ENCODE measurements at places on chromosomes 4 and X.

- no peak for DNase-seq
Measured at GRCh38 chr4:89511776-89512175, 204.2 kb upstream of the GPRIN3 start.

DNA sequence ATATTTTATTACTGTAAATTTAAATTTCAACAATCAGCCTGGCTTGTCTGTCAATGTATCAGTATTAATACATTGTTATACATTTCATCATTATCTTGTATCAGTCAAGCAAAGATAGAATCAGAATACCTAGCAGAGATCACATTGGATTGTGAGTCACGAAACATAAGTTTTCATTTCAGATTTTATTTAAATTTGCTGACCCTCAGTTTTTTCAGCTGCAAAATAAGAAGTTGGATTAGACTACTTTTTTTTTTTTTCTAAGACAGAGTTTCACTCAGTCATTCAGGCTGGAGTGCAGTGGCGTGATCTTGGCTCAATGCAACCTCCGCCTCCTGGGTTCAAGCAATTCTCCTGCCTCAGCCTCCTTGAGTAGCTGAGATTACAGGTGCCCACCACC is 33.4 kb upstream of the NKX3-2 start:
- no peak for DNase-seq

DNA sequence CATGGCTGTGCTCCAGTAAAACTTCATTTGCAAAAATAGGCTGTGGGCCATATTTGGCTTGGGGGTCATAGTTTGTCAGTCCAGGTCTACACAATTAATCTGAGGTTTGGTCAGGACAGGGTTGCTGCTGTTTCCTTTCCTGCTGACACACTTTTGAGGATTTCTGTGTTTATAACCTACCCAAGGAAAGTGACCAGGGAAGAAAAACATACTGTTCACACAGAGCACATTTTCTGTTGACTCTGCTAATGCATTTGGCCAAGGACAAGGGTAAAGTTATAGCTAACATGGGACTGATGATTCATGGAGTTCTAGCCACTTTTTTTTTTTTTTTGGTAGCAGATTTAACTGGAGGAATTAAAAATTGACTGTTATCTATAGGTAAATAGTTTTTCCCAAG is 43.9 kb upstream of the GEMIN8 start:
- DNase-seq, result no peak

GRCh38 chrX:44906542-44906941 is 33.6 kb downstream of the KDM6A start:
- no peak for DNase-seq

DNA sequence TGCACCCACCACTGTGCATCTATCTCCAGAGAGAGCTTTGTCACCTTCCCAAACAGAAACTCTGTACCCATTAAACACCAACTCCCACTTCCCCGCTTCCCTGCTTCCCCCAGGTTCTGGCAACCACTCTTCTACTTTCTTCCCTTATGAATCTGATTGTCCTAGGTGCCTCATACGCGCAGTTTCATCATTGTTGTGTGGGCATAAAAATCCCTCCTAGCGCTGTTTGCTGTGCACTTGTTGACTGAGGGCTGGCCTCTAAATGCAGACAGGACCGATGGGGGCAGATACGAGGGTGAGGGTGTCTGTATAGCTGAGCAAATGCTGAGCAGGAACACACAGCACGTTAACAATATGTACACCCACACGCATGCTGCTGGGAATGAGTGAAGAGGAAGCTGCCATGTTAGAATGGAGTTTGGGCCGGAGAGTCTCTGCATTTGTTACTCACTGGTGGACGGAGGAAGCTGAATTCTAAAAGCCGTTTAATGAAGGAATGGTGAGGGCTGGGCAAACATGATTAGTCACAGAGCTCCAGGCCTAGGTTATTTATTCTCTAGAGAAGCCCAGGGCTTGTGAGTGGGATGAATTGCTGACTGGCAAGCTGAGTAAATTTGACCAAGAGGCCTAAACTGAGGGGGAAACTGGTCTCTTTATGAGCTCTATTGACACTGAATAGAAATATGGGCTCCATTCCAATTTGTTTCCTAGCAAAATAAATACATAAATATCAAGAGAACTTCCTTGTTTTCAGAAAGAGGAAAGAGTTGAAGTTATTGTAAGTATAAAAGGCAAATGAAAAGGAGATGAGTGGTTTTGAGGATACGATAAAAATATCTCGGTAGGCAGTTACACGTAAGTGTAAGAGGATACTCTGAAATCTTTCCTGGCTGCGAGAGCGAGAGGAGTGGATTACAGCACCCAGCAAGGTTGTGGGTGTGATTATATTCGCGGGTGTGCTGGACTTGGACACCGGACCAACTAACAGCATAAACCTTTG is 95.9 kb upstream of the RPS6KA3 start:
- DNase-seq, result no peak

All from stimulated activated CD4-positive, alpha-beta T cell treated with anti-CD3 and anti-CD28 coated beads, TNF-alpha, amount 100 ng/mL, for 4 hours (primary cell).